ENCODE measurements at places on chromosomes 16 and 17.

GRCh38 chr16:82881516-82881915, 254.7 kb downstream of the CDH13 start:
- no peak for DNase-seq

DNA sequence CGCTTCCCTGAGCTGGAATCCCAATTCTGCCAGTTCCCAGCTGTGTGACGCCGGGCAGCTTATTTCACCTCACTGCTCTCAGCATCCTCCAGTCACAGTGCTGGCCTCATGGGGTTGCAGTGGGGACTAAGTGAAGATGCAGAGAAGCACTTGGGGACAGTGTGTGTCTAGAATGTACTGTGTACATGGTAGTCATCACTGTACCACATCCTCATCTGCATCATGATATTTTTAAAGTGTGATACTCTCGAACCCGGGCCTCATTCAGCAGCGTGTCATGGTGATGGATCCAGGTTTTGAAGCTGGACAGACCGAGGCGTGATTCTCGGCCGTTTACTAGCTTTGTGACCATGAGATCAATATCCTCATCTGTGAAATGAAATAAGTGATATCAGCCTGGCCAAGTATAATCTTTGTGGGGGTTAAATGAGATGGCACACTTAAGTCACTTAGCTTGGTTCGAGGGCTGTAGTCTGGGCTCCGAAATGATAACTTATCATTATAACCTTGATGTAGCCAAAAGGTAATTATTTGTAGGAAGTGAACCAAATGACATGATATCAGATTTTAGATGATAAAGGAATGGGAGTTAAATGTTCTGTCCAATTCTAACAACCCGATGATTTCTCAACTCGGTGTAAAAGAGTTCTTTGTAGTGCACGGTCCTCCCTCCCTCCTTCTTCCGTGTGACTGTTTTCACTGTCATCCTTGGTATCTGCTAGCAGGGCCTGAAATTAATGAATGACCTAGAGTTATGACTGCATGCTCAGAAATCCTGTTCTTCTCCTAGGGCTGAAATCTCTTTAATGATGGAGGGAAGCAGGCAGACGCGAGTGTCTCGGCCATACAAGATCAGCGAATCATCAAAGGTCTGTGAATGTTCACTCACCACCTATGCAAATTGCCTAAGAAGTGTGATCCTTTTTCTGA, 2.0 kb downstream of the KLHL36 start:
- DNase-seq, result peak; percentile 58

DNA sequence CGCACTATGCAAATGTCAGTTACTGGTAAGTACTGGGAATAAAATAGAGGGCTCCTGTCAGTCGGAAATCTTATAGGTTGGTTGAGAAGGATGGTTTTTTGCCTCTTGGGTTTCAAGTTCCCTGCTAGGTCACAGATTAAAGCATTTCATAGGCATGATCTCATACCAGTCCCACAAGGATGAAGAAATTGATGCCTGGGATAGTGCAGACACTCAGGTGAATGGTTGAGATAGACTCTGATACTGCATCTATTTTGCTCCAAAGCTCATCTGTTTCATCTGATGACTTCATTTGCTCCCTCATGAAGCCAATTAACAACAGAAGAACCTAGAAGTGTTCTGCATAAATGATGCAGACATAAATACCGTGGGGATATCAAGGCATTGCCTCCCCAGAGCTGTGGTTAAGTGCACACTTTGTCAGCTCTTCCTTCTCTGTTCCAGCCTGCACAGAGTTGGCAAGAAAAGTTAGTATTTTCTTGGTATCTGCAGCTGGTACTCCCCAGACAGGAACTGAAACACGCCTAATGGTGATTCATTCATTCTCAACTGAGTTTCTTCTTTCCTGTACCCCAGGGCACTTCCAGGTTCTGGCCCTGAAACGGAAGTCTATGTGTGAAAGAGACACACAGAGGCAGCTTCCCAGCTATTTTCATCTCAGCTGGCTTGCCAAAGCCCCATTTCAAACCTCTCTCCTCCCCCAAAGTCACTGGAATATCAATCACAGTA, 418.3 kb upstream of the SALL1 start:
- DNase-seq, result no peak

DNA sequence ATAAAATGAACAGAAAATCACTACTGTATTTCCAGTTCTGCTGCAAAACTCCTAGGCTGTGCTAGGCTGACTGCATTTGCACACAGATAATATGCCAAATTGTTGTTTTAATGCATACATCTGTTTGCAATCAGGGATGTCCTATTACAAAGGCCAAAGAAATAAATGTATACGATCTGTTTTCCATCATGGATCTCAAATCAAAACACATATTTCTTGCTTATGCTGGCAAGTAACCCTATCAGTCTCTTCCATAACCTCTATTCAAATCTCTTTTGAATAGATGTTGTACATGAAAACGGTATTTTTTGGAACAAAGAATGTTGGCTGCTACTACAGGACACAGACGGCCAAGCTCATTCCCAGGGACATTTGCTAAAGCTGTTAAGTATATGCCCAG, 56.6 kb downstream of the DUSP14 start:
- no peak for DNase-seq

- no peak for DNase-seq
These were observed 5.1 kb downstream of the PLCG2 start for GRCh38 chr16:81784072-81784795.

DNA sequence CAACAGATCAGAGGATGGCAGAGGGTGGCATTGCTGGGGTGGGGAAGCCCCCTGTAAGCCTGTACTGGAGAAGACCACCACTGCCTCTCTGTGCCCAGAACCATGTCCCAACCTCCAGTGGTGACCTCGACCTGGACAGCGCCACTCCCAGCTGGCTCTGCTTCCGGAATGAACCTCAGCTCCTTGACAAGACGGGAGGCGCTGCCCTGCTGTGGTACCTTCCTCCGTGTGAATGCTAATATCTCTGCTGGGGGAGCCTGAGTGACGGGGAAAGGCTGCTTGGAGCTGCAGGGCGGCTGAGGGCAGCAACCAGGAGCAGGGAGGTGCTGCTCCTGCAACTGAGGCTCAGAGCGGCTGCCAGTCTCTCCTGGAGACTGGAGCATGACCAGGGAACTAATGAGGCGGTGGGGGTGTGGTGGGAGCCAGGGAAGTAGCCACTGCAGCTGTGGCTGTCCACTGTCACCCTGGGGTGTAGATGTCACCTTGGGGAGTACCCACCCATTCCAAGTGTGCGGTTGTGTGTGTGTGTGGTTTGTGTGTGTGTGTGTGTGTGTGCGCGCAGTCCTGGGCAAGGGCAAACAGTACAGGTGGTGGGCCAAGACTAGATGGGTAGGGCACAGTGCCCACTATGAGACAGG, 6.2 kb downstream of the PRCD start:
- no peak for DNase-seq

GRCh38 chr16:81432937-81433557, 11.6 kb upstream of the CMIP start:
- DNase-seq, result no peak

- DNase-seq, result no peak
These were observed 108.8 kb upstream of the HSBP1 start for GRCh38 chr16:83698964-83699363.

All from AG04449 (cell line).